HCEC 1CT (cell line): ENCODE measurements at places on chromosomes 3 and 15.

DNA sequence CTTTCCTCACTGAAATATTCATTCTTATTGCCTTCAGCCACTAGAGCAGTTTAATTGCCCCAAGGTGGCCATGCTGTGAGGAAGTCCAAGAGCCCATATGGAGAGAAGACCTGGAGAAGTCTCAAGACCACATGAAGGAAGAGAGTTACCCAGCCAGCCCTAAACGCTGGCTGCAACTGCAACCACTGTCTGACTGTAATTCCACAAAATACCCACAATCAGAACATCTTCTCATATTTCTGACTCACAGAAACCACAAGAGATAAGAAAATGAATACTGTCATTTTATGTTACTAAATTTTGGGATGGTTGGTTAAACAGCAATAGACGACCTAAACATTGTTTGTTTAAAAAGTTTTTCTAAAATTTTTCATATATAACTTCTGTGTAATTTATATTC is 14.7 kb upstream of the SST start:
- DNase-seq, result no peak

GRCh38 chr15:37516621-37517020 is 416.3 kb upstream of the MEIS2 start:
- no peak for DNase-seq

- peak; percentile 60 for DNase-seq
Measured at GRCh38 chr3:64244011-64244942, 19.0 kb upstream of the PRICKLE2 start.

DNA sequence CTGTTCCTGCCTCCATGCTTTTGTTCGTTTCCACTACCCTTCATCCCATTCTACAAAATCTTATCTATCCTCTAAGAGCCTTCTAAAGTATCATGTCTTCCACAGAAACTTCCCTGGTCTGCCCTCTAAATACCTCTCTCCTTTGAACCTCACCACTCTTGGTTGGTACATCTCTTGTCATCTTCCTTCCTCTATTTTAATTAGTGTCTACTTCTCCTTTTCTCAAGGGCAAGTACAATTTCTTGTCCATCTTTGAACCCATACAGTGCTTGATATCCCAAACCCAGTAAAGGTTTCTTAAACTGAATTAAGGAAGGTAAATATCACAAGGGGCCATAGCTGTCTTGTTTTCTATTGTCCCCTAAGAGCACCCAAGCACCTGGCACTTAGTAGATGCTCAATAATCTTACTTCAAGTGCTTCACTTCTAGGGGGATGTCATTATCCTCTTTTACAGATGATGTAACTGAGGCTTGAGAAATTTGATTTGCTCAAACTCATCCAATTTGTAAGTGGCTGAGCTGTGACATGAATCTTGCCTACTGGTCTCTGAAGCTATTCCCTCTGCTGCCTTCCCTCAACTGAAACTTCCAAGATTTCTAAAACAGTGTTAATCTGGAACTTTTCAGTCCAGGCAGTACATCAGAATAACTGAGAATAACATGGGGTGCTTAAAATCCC is 2.6 kb upstream of the DAPK2 start:
- no peak for DNase-seq

DNA sequence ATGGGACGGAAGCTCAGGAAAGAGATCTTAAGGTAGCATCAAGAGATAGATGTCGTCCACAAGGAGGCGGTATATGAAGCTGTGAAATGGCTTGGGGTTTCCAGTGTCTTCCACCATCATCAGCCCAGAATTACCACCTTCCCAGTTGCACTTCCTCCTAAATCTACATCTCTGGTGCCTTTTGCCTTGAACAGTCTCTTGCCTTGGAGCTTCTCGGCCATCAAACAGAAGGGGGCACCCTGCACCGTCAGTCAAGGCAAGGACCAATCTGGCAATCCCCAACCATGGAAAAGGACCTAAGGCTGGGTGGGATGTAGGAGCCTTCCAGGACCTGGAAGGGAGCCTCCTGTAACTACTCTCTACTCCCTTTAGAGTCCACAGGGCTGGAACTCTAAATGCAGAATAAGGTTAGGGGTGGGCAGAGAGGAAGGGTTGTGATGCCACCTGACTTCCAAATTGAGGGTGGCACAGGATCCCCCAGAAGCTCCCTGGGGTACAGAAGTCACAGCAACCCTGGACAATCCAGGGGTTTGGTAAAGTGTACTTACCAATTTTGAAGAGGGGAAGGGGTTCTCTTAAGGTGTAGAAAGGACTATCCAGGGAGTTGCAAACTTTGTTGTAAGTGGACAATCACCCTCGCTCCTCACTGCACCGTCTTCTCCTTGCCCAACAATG is 1.0 kb upstream of the RYR3 start:
- DNase-seq, result no peak

DNA sequence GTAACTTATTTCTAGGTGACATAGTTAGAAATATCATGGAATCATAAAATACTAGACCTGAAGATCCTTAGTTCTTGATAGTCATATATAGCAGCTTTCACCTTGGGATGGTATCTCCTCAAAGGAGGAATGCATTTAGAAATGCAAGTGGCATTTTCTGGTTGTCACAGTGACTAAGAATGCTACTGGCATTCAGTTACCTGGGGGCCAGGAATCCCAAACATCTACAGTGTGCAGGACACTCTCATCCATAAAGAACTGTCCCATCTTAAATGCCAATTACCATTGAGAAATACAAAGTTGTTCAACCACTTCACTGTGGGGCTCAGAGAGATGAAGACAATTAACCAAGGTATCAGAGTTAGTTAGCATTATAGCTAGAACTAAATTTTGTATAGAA is 36.7 kb downstream of the MYH15 start:
- no peak for DNase-seq

GRCh38 chr3:30688776-30689641 is 82.6 kb downstream of the TGFBR2 start:
- peak; percentile 59 for DNase-seq

- no peak for DNase-seq
Measured at GRCh38 chr3:58434511-58434910, 879 bp upstream of the PDHB start.
